ENCODE measurements at places on chromosomes 12 and 14.

GRCh38 chr12:73863546-73863945, 674.1 kb upstream of the ATXN7L3B start:
- peak; percentile 74 for DNase-seq

DNA sequence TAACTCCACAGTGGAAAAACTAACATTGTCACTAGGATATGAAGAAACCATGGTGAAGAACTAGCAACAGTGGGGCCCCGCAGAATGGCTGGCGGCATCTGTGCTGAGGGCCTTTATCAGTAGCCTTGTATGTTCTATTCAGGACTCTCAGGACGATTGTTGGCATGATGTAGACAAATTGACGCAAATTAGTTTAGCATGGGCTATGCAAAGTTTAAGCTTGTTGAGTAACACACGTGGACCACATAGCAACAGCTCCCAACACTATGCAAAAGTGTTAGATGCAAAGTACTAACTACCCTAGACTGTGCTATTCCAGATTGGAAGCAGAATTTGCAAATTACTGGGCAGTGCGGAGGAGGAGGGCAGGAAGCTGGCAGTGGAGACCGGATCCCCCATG, 38.2 kb upstream of the TMEM263 start:
- no peak for DNase-seq

GRCh38 chr14:89126461-89126860, 290.6 kb downstream of the FOXN3 start:
- DNase-seq, result no peak

GRCh38 chr14:68790644-68791077, 2.2 kb downstream of the ZFP36L1 start:
- no peak for DNase-seq

DNA sequence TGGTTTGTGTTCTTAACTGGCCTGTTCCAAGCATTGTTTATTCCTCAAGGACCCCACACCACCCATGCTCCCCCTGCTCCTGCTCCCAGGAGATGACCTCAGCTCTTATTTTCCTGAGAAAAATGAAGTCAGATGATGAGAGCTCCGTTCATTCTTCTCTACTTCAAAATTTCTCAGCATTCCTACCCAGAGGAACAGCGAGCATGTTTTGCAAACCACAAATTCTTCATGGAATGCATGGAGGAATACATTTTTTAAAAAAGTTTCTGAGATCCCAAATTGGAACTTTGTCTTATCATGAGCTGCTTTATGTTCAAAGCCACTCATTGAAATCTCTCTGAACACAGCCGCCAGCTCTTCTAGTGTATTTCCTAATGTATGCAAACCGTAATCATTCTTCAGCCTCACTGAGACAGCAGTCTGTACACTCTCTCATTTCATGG, 44.9 kb downstream of the SYNE2 start:
- DNase-seq, result no peak

DNA sequence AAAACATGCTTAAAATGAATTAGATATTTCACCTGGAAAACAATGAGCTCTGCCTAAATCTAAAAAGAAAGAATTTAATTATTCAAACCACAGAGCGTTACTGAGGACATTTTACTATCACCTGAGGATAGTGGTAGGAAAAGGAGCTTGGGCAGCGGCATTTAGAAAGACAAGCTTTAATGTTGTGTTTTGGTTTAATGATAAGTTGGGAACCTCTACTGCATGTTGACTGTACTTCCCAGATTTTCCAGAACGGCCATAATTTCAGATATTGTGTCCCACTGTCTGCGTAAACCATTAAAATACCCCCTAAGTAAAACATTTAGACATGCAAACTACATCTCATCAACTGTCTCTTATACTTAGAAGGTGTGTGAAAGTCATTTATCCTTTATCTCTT, 55.4 kb downstream of the CPM start:
- DNase-seq, result no peak

GRCh38 chr12:89163918-89164317, 188.4 kb downstream of the DUSP6 start:
- no peak for DNase-seq

DNA sequence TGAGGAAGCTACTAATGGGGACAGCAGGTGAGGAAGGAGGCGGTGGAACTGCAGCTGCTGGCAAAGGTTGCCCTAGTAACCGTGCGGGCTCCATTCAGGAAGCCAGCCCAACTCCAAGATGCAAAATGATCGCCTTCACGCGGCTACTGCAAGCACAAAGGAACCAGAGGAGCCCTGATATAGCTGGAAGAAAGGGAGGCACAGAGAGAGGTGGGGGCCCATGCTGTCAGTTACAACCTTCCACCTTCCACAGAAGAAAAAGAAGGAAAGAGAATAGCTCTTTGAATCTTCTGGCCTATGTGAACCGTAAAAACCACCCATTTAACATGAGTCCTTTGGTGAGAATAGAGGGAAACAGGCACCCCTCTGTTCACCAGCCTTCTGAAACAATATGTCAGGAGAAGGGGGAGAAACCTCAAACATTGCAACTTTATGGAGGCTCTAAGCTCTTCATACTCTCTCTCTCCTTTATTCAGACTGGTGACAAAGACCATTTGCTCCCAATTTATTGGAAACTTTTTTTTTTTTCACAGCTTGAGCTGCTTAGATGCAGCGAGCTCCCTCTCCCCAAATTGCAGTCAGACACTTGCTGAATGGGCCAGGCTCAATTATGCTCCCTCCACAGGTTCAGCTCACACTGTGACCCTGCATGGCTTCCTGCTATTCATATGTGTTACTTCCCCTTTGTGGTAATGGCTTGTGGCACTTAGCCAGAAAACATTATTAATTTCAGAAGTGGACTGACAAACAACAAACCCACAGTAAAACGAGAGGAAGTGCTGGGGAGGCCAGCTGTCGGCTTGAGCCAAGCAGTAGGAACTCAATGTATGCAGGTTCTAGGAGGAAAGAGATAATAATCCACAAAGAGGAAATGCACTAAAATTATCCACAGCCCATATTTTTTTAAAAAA, 6.2 kb downstream of the DUSP6 start:
- peak; percentile 39 for DNase-seq

GRCh38 chr12:66033151-66033550, 97.4 kb downstream of the LLPH start:
- no peak for DNase-seq

DNA sequence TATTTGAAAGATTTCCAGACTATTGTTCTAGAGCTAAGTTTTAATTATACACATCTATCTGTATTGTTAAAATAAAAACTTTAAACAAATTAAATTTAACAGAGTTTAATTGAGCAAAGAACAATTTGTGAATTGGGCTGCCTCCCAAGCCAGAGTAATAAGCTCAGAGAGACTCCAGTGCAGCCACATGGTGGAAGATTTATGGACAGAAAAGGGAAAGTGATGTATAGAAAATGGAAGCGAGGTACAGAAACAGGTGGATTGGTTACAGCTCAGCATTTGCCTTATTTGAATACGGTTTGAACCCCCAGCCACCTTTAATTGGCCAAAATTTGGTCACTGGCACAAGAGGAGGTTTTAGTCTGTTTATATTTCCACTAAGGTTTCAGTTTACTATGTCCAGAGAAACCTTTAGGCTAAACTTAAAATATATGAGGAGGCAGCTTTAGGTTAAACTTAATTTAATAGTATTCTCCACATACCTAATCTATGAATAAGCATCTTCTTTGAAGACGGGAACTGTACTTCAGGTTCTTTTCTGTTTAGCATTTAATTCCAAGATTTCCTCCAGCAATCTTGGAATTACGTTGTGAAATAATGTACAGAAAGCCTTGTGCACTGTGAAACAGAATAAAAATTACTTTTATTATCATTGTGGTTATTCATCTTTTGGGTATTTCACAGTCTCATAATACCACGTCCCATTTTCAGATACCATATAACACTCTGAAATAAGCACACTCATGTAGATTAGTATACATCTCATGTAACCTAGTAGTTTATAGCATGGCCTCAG, 19.4 kb downstream of the SRGAP1 start:
- DNase-seq, result no peak

DNA sequence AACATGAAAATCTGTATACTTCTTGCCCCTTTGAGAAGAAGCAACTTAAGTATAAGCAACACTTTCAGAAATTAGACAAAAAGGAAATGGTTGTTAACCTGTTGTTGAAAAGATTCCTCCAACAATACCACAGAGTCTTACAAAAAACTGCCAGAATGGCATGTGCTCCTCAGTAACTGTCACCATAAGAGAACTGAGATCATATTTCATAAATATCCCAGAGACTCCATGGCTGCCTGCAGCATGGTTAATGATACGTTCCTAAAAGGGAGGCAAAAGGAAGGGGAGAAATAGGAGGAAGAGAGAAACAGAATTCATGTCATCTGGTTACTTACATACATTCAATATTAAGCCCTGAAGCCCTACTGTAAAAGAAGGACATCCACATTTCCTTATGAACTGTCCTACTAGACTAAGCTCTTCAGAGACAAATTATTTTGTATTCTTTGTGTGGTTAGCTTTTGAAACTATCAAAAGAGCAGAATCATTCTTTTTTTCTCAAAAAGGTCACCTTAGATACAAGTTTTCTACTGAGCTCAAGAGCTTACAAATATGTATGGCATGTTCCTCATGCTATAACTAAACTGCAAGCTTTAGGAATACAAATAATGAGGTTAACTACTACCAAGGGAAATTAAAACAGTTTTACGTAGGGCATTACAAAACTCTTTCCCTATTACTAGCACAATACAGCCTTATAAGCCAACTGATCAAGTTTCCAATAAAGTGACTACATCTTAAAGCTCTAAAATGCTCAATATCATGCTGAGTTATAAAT, 37.8 kb downstream of the ERGIC2 start:
- DNase-seq, result no peak

DNA sequence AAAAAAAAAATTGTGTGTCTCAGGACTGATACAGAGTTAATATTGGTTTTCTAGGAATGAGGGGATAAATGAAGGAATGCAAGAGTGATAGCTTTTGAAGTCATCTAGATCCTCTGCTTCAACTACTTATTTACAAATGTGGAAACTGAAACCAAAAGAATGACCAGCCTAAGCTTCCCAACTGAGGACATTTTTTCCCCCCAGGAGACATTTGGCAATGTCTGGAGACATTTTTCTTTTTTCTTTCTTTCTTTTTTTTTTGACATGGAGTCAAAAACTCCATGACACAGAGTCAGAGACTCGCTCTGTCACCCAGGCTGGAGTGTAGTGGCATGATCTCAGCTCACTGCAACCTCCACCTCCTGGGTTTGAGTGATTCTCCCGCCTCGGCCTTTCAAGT, 15.3 kb downstream of the DLK1 start:
- DNase-seq, result no peak

DNA sequence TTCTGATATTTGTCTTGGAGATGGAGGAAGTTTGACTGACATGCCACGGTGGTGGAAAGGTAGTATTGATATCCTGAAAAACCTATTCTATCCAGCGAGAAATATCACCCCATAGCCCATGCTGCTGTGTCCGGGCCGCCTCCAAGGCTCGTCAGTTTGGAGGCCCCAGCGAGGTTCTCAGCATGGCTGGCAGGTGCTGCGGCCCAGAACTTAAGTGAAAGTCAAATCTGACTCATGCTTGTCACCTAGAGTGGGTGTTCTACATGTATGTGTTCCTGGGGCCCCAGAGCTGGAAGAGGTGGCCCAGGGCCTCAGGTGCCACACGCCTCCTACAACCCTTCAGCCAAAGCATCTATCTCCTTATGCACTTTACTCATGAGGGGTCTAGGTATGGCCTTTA, 92.9 kb downstream of the GCH1 start:
- no peak for DNase-seq

- peak; percentile 81 for DNase-seq
These were observed 236.4 kb downstream of the PCNX1 start for GRCh38 chr14:71143381-71144290.

GRCh38 chr14:104689881-104690711, 678 bp downstream of the INF2 start:
- no peak for DNase-seq

DNA sequence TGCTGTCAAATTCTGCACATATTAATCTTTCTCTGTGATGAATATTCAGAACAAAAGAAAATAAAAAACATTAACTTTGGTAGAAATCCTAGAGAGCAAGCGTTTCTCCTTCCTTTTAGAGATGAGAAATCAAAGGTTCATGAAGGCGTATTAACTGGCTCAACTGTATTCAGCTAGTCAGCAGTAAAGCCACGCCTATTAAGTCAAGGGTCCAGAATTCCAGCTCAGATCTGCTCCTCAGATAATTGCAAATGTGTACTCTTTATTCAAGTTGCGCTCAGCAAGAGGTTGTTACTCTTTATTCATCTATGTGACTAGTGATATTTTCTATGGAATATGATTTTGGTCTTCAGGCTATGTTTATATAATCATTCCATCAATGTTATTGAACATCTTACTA, 13.1 kb upstream of the POC1B start:
- DNase-seq, result no peak

DNA sequence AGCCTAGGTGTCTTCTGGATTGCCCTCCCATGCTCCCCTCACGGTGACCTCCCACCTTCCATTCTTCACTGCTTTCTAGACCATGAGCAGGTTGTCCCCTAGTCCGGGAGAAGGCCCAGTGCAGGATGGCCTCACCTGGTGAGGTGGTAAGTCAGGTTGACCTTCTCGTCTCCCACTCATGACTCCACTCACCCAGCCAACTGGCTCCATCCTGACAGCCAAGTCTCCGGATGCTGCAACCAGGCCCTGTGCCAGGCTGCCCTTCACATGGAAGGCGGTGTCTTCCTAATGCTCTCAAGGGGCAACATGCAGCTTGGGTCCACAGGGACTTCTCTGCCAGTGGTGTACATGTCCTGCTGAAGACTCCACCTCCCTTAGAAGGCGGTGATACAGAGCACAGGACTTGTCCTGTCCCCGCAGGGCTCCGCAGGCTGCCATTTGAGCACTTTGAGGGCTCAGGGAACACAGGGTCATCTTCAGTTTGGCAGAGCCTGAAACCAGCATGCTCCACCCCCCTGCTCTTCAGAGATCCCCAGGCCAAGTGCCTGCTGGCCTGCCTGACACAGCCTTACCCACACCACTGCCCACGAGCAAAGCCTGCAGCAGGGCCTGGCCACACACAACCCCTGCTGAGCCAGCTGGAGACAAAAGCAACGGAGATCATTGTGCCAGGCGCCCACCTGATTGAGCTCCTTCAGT, 25.4 kb downstream of the BATF start:
- no peak for DNase-seq

GRCh38 chr12:112900298-112901145, 6.2 kb upstream of the OAS1 start:
- no peak for DNase-seq

DNA sequence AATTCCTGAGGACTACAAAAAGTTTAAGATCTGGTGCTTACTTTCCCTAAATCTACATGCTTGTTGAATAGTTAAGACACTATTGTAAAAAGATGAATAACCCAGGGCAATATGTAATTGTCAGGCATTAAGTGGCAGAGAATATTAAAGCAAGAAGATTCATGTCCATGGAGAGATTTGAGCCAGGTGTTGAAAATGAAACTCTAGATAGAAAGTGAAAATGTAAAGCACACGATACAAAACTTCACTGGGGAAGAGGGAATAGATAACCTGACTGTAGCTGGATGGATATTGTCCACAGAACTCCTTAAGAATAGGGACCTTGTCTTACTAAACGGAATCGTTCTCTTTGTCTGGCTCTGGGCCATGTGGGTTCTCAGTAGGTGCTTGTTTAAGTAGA, 5.0 kb downstream of the CAND1 start:
- no peak for DNase-seq

GRCh38 chr14:48686650-48687049, 899.5 kb downstream of the RPS29 start:
- DNase-seq, result no peak

- DNase-seq, result no peak
These were observed 78.9 kb downstream of the STAB2 start for GRCh38 chr12:103665971-103666370.

- no peak for DNase-seq
These were observed 2.6 kb downstream of the NKX2-1 start for GRCh38 chr14:36517242-36518030.

GRCh38 chr14:89185919-89186855, 230.8 kb downstream of the FOXN3 start:
- DNase-seq, result peak; percentile 15

Measured in HS-5 (cell line).